Epithelial cell of umbilical artery (primary cell): ENCODE measurements at places on chromosomes 2 and 18. TPM values are rescaled to one million over a fixed set of nuclear protein-coding genes. Genes with fewer than 3 reads are reported as not detected.

DARS1 gene
- total RNA-seq, result 99.1 and 110 TPM in 2 replicates

CNDP1 gene
- total RNA-seq, result not detected in 2 replicates

METTL21A gene
- 15.9 and 22.5 TPM in 2 replicates for total RNA-seq

IGFBP2 gene
- 151 and 164 TPM in 2 replicates for total RNA-seq

CYP27A1 gene
- total RNA-seq, result 17.2 and 18.2 TPM in 2 replicates

CD8B gene
- not detected in 2 replicates for total RNA-seq

SOWAHC gene
- 4.9 and 5.9 TPM in 2 replicates for total RNA-seq

REEP1 gene
- under 0.01 TPM in 1 of 2 replicates, not detected in the other for total RNA-seq

APLF gene
- 2.6 and 3.2 TPM in 2 replicates for total RNA-seq
